ENCODE measurements at places on chromosomes 11 and 22.

DNA sequence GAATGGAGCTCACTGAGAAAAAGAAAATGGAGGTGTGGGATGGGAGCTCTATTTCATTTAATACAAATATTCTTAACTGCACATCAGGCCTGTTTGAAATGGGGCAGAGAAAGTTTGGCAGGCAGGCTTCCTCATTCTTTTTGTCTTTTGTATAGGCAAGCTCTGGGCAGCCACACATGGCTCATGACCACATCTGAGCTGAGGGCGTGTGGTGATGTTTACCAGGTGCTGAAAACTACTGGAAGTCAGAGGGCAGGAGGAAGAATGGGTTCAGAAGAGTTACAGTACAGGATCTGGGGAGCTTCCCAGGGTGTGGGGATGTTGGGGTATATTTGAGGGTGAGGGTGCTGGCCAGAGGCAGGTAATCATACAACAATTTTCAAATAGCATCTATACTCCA is 66.3 kb upstream of the NAV2 start:
- no peaks in the 10 kb centered on the region for H3K4me1 ChIP-seq
- H3K27ac ChIP-seq, result no peak overlapping the region
- no peak for DNase-seq
- H3K36me3 ChIP-seq, result no peaks in the 10 kb centered on the region

GRCh38 chr11:76234021-76234415 is 27.7 kb upstream of the WNT11 start:
- H3K36me3 ChIP-seq, result no peaks in the 10 kb centered on the region
- peaks cover 27% of the 10 kb centered on the region for H3K27me3 ChIP-seq
- DNase-seq, result no peak
- peaks cover 50% of the 10 kb centered on the region for H3K4me1 ChIP-seq

- H3K27me3 ChIP-seq, result peaks cover 4% of the 10 kb centered on the region
- H3K4me3 ChIP-seq, result no peak overlapping the region
- H3K36me3 ChIP-seq, result no peaks in the 10 kb centered on the region
- H3K27ac ChIP-seq, result no peak overlapping the region
- H3K4me1 ChIP-seq, result peaks cover 5% of the 10 kb centered on the region
Measured at GRCh38 chr22:19634226-19634975, 79.9 kb upstream of the SEPTIN5 start.

DNA sequence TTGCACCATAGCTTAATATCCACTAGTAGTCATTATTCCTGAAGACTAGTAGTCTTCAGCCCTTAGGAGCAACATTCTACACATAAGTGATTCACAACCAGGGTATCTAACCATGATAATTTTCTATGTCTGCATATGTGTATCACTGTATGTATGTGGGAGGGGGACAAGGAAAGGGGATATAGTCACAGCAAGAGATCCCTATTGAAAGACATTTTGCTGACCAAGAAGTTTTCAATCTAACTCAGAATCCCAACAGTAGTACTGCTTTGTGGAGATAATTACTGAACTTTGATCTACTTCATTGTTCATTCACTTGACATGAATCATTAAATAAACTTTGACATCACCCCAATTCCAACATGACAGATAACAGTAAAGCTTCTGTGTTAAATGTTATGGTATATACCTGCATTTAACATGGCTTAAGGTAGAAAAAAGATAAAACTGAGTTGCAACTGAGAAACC is 10.3 kb downstream of the PIK3C2A start:
- H3K27ac ChIP-seq, result no peak overlapping the region
- no peaks in the 10 kb centered on the region for H3K27me3 ChIP-seq
- DNase-seq, result no peak
- no peaks in the 10 kb centered on the region for H3K4me1 ChIP-seq
- H3K36me3 ChIP-seq, result peaks cover 6% of the 10 kb centered on the region

DNA sequence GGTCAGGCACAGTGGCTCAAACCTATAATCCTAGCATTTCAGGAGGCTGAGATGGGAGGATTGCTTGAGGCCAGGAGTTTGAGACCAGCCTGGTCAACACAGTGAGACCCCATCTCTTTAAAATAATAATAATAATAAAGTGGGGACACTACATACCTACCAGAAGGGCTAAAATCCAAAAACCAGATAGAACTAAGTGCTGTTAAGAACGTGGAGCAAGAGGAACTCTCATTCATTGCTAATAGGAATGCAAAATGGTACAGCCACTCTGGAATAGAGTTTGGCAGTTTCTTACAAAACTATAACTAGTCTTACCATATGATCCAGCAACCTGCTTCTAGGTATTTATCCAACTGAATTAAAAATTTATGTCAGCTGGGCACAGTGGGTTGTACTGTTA is 9.6 kb downstream of the CKAP5 start:
- no peak overlapping the region for H3K4me3 ChIP-seq
- H3K27ac ChIP-seq, result no peak overlapping the region

DNA sequence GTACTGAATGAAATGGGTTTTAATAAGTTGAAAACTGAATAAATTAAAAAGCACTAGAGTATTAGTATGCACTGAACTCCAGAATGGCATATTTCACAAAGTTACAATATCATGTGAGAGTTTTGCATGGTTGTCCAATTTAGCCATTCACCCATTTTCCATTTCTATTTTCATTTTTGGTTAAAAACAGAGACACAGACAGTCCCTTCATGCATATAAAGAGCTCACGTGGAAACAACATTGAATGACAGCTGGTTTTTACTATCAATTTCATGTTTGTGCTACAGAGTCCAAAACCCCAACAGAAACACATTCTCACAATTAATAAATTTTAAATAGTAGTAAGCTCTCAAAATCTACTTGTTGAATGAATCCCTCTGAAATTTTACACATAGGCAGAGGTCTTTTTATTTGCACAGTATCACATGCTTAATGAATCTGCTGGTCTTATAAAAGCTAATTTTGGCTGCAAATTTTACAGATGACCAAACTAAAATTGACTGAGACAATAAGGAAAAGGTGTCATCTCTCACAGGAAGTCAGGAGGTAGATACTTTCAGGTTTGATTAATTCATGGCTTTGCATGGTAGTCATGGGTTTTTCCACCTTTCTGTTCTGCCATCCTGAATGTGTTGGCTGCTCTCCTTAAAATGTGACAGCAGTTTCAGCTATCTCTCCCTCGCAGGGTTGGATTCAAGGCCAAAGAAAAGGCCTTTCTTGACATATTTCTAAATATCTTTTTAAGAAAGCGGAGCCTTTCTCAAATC is 20.6 kb upstream of the DDI1 start:
- H3K27ac ChIP-seq, result no peak overlapping the region
- DNase-seq, result no peak
- H3K27me3 ChIP-seq, result peaks cover 2% of the 10 kb centered on the region
- no peaks in the 10 kb centered on the region for H3K36me3 ChIP-seq
- no peak overlapping the region for H3K4me3 ChIP-seq

- no peak for DNase-seq
- no peak overlapping the region for H3K4me3 ChIP-seq
- no peak overlapping the region for H3K27ac ChIP-seq
- no peaks in the 10 kb centered on the region for H3K4me1 ChIP-seq
Measured at GRCh38 chr11:30653606-30654005, 67.5 kb upstream of the MPPED2 start.
